ENCODE measurements at places on chromosomes 16 and 17. TPM values are rescaled to one million over a fixed set of nuclear protein-coding genes. Genes with fewer than 3 reads are reported as not detected.

- no peak for DNase-seq
Measured at GRCh38 chr16:85231959-85232358, 119.7 kb upstream of the CIBAR2 start.

DNA sequence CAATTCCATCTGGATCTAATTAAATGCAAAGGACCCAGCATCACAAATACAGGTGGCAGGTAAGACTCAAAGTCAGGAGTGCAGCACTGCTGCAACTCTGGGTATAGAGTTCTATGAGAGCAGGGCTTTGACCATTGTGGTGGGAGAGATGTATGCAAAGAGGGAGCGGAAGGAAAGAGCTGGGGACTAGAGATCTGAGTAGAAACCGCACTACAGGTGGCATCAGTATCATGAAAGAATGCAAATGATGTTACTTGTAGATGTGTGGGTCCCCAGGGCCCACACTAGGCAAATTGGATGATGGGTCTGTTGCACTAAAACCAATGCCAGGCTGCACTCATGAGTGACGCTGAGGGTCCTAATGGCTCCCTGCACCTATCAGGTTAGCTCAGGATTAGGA lies 287.1 kb upstream of the ASIC2 start:
- no peak for DNase-seq

DNA sequence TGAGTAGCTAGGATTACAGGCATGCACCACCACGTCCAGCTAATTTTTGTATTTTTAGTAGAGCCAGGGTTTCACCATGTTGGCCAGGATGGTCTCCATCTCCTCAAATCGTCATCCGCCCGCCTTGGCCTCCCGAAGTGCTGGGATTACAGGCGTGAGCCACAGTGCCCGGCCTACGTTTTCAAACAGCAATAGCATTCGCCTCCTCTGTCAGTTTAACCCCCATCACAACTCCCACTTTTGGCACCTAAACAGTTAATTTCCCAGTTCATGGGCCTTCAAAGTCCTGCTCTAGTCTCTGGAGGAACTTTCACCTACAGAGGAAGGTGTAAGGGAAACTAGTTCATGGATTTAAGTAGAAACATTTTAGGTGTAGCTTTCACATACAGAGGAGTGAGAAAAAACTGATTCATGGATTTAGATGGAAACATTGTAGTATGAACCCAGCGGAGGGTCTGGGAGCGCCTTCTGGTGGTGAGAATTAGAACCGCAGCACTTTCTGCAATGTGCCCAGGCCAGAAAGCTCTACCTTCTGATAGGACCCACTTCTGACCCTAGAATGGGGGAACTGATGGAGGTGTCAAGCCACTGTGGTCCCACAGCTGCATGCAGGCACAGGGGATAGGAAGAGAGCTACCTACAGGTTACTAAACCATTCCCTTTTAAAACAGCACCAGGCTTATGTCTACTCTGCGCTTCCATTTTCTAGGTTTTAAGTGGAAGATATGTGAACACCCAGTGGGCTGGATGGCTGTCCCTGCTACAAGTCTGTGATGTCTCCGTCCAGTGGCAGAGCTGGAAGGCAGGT lies 12.0 kb upstream of the MEOX1 start:
- DNase-seq = peak; percentile 49

- DNase-seq = no peak
Measured at GRCh38 chr17:36695082-36695481, 93.7 kb downstream of the MRM1 start.

GRCh38 chr16:15031179-15031578 lies 24.7 kb downstream of the NTAN1 start:
- DNase-seq = no peak

DNA sequence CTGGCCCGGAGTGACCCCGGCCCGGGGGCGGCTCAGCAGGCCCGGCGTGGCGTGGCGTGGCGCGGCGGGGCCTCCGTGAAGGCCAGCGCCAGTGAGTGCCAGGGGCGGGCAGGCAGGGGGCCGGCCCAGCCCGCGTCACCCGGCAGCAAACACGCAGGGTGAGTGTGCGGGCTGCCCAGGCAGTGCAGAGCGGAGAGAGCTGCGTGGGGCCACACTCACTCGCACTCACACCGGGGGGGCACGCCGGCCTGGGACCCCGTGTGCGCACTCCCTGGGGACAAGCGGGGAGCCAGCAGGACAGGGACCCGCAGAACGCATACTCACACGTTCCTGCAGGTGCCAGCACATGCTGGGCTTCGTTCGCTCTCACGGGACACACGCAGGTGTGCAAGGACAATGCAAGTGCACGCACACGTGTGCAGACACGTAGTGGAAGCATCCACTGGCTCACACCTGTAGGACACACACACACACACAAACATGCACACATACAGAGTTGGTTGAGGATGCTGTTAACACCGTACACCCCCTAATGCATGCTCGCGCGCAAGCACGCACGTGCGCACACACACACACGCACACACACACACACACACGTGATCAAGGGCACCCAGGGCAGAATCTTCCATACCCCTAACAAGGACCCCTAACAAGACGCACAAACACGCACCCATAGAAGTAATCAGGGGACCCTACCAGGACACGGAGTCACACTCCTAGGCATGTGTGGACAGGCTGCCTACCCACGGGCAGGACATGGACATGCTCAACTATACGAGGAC lies 7.7 kb downstream of the USP6 start:
- DNase-seq = no peak

GRCh38 chr16:30561089-30561816 lies 3.1 kb upstream of the ZNF764 start:
- no peak for DNase-seq

DNA sequence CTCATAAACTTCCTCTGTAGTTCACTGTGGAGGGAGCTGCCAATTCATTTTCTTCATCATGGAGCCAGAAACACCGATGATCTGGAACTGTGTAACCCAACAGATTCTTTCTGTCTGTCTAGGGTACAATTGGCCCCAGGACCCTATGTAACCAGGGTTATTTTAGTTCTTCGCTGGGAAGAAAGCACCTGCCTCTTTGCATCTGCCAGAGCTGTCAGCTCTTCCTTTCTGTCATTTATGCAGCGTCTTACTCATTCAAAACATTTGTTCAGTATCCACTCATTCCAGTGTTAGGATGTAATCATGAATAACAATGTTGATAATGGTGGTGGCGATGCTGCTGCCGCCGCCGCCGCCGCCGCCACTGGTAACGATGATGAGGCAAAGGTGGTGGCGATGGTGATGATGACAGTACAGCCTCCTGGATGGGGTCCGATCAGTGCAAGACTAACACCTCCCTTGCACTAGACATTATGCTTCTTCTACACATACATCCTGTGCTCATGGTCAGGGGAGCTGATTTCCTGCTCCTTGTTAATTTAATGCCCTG lies 46.1 kb downstream of the IRX5 start:
- DNase-seq = no peak

DNA sequence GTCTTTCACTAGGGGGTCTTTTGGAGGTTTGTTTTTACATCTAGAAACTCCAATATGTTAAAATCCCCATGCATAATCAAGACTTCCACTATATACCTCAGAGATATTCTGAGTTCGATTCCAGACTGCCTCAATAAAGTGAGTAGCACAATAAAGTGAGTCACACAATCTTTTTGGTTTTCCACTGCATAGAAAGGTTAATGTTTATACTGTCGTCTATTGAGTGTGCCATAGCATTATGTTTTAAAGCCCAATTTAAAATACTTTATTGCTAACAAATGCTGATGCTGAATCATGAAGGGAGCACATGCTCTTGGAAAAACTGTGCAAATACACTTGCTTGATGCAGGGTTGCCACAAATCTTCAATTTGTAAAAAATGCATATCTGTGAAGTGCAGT lies 227.5 kb upstream of the ZFHX3 start:
- DNase-seq = no peak

DNA sequence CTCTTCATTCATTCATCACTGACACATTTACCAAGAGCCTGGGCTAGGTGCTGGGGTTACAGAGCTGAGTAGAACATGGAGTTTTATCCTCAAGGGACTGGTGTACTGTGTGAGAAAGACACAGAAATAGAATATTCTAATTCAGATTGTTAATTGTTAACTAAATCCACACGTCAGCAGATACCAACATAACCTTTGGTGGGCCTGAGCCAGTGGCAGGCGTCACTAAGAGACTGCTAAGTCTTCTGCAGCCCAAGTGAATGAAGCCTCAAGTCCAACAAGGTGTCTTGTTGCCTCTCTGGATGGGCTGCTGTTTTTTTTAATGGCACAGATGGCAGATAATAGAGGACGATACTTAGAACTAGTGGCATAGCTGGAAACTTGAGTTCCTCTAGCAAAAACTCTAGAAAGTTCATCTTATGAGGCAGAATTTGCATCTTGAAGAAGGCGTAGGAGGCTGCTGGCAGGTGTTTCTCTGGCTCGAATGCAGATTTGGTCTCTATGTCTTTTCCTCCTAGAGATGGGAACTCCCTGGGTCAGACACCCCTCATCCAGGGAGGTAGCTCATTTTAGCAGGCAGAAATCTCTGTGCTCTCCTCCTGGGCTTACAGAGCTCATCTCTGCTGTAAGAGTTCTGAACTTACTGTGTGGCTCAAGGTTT lies 179.5 kb downstream of the NTN1 start:
- no peak for DNase-seq

DNA sequence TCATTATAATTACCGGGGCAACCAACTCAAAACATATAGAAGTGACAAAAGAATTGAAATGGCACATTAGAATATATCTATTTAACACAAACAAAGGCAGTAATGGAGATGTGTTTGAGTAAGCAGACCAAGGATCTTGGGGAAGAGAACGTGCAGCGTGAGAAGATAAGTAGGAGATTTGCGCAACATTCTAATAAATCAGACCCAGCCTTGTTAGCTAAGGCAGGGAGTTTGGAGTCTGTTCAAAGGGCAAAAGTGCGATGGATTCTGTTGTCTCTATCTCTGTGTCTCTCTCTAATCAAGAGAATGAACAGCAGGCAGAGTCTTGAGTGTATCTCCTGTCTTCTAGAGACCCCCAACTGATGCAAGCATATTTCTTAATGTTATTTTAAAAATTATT lies 55.0 kb upstream of the FA2H start:
- DNase-seq = no peak

The ITGAD gene
- 0.12 TPM for total RNA-seq

The CASKIN1 gene
- total RNA-seq = 5.9 TPM

The NPIPA5 gene
- total RNA-seq = 9.3 TPM

The ZG16 gene
- total RNA-seq = 0.07 TPM

The CD300LB gene
- not detected for total RNA-seq

The KCTD19 gene
- not detected for total RNA-seq
